Fibroblast of skin of left quadriceps (primary cell): ENCODE measurements at places on chromosomes 3 and 15.
A peak's percentile ranks its signal among the peaks of the same experiment; 100 is the strongest.

DNA sequence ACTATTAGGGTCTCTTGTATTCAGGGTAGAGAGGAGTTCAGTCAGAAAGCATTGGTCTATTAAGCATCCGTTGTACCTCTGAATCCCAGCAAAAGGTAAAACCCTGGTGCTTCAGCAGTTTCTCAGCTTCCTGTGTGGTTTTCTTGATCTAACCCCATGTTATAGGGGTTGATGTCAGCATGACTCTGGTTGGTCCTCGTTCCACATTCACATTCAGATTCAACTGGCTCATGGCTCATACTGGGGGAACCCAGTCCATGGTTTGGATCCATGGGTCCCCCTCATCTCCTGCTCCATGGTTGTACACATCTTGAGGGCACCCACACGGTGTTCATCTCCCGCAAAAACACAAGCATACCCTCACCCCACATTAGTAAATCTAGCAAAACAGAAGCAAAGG lies 47.7 kb upstream of the C2CD4B start:
- no peak for DNase-seq

DNA sequence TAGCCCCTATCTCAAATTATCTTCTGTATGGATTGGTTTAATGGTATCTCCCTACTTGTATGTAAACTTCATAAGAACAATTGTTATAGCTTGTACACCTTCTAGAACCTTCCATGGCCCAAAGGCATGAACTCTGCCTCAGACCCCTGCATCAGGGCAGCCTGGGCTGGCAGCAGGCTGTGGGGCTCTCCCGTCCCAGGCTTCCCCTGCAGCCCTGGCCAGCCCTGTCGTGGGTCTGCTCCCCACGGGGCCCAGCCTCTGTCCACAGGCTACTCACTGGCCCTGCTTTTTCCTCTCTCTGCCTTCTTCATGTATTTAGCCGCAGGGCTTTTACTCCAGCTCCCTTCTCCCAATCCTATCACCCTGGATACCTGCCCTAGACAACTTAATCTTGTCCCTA lies 4.4 kb downstream of the SCN5A start:
- DNase-seq: no peak

DNA sequence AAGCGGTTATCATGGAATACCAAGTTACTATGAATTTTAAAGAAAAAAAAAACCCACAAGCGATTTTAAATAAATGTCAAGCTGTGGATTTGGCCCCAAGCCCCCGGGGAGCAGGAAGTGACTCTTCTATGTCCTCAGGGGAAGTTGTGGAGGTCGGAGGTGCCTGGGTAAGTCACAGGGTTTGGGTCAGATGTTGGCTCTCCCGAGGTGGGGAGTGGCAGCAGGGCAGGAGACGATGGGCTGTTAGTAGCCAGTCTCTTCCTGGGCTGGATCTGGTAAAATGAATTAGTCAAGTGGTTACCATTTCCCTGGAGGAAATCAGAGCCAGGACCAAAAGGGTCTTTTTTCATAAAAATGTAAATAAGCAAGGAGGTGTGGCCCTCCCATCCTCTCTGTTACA lies 316.7 kb downstream of the TLE3 start:
- DNase-seq: no peak

DNA sequence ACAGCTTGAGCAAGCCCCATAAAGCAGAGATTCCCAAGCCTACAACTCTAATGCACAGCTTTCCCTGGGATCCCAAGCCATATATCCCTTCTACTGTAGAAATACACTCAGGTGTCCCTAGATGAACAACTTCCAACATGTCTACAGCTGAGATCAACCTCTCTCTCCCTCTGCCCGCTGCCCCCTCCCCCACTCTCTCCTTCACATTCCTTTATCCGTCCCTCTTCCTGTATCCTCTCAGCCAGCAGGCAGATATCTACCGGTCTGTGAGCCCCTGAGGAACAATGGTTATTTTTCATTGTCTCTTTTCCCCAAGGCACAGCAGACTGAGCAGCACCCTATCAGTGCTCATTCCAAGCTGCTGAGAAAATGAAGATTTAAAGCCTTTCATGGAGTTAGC lies 138.6 kb downstream of the SUCLG2 start:
- DNase-seq: no peak

GRCh38 chr3:70120357-70120966 lies 120.9 kb downstream of the SAMMSON start:
- DNase-seq: peak; percentile 1

DNA sequence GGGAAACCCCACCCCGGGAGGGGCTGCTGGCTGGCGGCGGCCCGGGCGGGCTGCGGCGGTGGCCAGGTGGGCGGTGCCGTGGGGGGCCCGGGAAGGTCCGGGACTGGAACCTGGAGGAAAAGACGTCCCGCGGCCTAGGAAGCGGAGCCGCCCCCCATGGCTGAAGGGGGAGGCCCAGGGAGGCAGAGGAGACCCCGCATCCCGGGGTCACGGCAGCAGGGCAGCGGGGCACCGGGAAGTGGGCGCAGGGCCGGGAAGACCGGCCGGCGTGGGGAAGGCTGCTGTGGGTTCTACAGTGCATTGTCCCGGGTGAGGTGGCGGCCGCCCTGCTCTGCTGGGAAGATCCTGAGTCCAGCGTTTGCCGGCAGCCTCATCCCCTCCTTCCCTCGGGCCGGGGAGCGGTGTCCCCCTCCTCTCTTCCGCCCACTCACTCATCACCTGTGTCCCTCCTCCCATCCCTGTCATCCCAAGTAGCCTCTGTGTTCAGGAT lies 525 bp upstream of the FSTL1 start:
- no peak for DNase-seq

GRCh38 chr15:97623091-97623661 lies 337.3 kb upstream of the ARRDC4 start:
- no peak for DNase-seq

- no peak for DNase-seq
These were observed 169.6 kb downstream of the CFAP20DC start for GRCh38 chr3:58880182-58880581.

- no peak for DNase-seq
These were observed 3.0 kb upstream of the GRAMD2A start for GRCh38 chr15:72200395-72201237.

GRCh38 chr15:33518421-33518820 lies 207.7 kb downstream of the RYR3 start:
- no peak for DNase-seq

DNA sequence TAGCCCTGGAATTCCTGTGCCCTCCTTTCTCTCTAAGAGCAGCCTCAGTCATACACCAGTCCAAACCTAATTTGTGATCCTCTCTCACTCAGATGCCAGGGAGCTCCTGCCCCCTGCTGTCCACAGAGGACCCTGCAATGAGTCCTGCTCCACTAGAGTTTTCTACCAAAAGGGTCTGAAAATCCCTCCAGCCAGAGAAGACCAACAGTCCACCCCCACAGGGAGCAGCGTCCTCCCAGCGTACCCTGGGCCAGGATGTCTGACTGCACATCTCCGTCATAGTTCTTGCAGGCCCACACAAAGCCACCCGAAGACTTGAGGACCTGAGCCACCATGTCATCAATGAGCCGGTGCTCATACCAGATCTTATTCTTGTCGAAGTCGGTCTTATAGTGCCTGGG lies 15.4 kb downstream of the IDH2 start:
- DNase-seq: no peak

DNA sequence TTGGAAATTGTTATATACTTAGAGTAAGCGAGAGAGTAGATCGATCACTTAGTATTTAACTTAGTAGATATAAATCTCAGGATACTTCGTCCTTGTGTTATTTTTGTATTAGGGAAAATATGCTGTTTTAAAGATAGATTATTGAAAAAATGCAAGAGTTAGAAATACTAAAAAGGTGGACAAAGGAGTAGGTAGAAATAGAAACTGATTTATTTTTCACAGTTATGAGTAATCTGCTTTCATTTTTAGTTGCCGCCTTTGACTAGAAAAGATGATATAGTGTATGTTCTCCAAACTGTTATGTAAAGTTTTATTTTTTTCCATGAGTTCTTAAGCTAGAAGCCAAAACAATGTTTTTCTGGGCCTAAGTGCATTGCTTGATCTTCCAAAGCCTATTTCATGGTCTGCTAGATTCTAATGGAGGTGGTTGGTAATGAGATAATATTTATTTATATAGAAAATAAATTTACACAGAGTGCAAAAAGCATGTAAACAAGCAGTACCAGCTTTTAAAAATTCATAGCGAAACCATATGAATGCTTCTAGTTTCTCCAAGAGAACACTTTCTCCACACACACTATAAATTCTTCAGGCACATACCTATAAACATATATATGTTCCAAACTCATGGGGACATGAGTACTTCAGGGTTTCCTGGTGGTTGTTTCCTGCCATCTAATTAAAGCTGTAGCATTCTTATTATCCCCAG lies 61.1 kb downstream of the DIPK2A start:
- no peak for DNase-seq

DNA sequence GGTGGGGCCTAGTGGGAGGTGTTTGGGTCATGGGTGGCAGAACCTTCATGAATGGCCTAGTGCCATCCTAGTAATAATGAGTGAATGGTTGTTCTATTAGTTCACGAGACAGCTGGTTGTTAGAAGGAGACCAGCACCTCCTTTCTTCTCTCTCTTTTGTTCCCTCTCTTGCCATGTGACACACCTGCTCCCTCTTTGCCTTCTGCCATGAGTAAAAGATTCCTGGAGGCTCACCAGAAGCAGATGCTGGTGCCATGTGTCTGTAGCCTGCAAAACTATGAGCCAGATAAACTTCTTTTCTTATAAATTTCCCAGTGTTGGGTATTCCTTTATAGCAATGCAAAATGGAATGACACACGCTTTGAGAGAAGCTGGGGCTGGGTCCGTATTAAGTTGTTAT lies 89.0 kb upstream of the SLC4A7 start:
- DNase-seq: no peak

DNA sequence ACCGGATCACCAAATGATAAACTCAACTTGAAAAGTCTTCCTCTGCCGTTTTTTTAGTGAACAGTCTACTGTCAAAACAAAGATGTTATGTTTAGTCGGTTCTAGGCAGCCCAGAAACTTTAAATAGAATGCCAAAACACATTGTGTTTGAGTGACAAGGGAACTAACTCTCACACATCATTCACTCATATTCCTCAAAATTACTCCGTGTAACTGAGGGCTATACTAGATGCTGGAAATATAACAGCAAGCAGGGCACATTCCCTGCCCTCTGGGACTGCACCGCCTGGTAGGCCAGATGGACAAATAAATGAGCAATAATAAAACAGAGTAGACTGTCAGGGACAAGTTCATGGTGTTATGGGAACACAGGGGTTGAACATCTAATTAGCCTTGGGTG lies 251.4 kb downstream of the MAGI1 start:
- no peak for DNase-seq

DNA sequence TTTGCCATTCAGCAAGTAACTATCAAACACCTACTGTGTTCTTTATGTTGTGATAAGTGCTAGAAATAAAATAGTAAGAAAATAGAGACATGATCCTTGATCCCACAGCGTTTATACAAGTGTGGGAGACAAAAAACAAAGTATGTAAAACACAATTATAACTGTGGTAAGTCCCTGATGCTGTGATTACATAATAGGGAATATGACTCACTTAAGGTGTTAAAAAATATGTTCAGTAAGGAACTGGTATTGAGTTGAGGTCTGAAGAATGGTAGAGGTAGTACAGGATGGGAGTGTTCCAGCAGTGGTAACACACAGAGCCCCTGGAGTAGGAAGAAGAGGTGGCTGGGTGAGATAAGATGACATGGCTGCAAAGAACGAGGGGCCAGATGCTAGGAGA lies 132.1 kb upstream of the TMC3 start:
- DNase-seq: no peak

GRCh38 chr3:63977893-63978292 lies 45.4 kb downstream of the PSMD6 start:
- no peak for DNase-seq

DNA sequence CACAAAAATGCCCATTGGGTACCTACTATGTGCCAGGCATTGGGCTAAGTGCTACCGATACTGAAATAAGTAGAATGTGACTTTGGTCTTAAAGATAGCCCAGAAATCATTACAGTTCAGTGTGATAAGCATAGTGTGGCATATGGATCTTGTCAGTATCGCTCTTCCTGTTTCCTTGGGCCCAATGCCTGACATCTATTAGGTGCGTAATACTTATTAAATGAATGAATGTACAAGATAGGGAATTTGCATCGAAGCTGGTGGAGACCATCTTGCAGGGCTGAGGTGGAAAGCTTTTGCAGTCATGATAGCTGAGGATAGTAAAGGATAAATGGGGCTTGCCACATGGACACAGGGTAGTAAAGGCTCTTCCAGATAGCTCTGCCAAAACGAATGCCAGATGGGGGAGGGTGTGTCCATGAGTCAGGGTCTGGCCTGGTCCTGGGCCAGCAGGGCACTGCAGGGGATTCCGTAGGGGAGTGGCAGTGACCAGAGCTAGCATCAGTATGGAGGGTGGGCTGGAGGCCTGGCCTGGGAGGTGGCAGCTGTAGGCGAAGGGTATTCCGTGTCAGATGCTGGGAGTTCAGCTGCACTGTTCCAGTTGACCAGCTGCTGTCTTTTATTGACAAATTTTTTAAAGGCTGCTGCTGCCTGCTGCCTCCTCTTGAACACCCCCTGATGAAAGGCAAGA lies 23.5 kb downstream of the TSEN2 start:
- no peak for DNase-seq

- no peak for DNase-seq
These were observed 44.4 kb downstream of the PIAS1 start for GRCh38 chr15:68098465-68098864.

DNA sequence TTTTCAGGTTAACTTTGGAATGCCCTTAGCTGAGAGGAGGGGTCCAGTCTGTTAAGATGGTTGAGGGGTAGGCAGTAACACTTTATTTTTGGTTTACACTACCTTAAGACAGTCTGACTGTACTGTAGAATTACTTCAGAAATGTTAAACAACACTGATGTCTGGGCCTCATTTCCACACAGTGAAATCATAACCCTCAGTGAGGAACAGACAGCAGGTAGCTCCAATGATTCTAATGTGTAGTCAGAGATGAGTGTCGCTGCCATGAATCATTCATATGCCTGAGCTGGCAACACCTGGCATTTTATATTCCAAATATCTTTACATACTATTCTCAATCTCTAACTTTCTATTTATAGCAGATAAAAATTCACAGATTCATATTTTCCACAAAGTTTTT lies 37.3 kb upstream of the POU1F1 start:
- DNase-seq: no peak

DNA sequence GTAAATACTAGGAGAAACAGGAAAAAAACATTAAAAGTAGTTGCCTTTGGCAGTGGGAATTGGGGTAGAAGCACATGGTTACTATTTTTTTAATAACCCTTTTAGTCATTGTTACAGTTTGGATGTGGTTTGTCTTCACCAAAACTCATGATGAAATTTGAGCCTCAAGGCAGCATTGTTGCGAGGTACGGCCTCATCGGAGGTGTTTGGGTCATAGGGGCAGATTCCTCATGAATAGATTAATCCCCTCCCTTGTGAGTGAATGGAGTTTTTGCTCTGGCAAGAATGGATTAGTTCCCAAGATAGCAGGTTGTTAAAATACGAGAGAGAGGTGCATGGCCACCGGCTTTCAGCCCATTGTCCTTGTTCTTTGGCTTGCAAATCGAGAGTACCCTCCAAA lies 92.6 kb downstream of the LEKR1 start:
- DNase-seq: no peak
